HL-60 (cell line): ENCODE measurements at places on chromosomes 2 and 18.
A peak's percentile ranks its signal among the peaks of the same experiment; 100 is the strongest.

GRCh38 chr2:41878716-41879234 is 169.0 kb upstream of the PKDCC start:
- no peak for DNase-seq

DNA sequence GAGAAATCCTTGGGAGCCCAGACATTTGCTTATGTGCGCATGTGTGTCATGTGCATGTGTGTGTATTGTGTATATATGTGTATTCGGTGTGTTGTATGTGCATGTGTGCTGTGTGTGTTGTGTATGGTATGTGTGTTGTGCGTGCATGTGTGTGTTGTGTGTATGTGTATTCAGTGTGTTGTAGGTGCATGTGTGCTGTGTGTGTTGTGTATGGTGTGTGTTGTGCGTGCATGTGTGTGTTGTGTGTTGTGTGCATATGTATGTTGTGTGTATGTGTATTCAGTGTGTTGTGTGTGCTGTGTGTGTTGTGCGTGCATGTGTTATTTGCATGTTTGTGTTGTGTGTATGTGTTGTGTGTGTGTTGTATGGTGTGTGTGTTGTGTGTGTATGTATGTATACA is 136.9 kb downstream of the SH3RF3 start:
- no peak for DNase-seq

- no peak for DNase-seq
Measured at GRCh38 chr18:35122586-35123224, 81.5 kb downstream of the MAPRE2 start.

DNA sequence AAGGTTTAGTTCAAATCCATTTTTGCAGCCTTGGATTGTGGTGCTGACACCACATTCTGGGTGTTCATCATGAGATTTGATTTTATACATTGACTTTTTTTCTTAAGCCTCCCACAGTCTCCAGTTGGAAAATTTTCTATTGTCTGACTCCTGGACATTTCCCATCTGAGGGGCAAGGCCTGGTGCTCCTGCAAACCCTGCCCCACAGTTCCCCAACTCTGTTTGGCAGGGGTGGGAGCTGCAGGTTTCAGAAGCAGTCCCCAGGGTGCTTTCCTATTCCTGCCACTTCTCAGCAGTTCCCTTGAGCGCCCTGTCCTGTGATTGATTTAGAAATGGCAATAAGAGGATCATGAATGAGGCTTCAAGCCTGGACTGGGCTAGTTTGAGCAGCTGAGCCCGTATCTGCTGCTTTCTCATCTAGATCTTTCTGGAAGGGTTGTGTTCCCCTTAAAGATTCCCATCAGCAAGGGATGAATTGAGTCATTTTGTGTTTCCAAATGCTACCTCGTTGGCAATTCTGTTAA is 77.0 kb downstream of the CIB4 start:
- DNase-seq, result no peak

DNA sequence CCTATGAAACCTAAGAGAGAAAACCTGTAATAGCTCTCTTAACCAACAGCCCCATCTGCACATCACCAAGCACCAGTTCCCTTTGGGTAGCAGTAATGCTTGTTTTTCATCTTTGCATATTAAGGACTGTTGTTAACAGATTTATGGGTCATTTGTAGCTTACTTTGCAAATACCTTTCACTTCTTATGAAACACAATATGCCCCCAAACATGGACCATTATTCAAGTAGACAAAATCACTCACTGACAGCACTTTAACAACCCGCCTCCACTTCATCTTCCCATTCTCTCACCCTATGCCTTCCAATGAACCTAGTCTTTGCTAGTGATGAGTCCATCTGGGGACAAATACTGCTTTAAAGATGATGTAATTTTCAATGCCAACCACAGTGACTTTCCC is 64.4 kb downstream of the GFPT1 start:
- no peak for DNase-seq

- DNase-seq, result no peak
Measured at GRCh38 chr18:3794537-3795348, 344.8 kb downstream of the TGIF1 start.

- DNase-seq, result no peak
Measured at GRCh38 chr18:12417687-12418086, 10.0 kb downstream of the PRELID3A start.

DNA sequence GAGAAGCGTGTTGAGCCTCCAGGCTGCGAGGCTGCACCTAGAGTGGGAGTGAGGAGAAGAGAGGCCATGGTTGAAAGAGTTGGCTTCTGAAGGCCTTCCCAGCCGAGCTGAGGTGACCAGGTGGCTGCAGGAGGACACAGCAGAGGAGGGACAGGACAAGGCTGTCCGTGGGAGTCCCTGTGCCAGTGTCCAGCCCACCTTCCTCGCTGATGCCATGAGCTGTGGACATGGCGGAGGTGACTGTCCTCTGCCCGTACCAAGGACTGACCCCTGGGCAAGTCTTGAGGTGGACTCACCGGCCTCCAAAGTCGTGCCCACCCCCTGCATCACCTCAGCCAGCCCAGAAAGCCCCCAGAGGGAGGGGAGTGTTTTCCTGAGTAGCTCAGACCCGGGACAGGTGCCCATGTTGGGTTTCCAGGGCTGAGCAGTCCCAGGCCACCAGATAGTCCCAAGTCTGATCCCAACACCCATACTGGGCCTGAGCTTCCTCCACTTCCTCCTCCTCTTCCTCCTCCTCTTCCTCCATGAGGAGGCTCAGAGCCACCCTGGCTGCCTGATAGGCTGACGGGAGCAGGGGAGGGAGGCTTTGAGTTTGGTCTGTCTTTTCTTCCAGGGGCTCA is 43.0 kb upstream of the FOSL2 start:
- DNase-seq, result no peak

DNA sequence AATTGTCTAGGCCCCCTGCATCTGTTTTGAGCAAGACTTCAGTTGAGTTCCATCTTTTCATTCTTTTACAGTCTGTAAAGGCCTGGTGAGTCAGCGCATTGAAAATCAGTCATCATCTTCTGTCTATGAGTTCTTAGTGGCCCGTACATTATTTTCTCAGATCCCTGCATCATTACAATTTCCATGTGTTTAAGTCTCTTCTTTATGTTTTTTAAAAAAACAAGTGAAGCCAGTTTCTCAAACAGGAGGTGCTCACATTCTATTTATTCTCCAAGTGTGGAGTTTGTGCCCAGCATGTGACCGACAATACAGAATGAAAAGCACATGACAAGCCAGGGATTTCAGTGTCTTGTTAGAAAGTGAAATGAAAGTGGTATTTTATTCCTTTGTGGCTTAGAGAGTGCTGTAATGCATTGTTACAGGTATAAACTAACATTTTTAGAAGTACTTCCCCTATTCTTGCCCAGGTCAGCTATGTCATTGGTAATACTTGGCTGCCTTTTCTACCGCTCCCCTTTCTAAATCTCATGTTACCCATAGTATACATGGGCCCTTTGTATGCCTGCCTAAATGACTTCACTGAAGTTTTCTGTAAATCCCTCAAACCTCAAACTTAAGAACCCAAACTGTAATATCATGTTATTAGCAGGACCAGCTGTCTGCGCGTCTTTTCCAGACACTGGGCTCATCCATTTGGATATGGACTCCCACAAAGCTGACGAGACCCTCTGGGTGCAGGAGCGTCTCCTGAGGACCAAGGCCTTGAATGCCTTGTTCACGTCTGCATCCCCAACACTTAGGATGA is 67.6 kb downstream of the FEZ2 start:
- DNase-seq, result no peak

DNA sequence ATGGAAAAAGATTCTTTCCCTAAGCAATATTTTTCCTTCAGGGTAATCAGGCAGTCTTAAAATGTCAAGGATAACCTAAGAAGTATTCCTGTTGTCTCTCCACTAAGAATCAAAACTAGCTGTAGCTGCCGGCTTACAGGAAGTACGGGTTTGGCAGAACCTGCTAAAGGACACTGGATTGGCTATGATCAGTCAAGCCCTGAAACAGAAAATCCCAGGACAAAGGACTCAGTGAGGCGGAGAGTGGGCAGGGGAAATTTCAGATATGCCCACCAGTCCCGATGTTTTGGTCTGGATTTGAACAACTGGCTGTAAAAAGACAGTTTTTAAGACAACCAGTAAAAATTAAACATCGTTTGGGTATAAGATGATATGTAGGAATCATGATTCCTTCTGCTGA is 155.7 kb downstream of the HDAC4 start:
- no peak for DNase-seq

DNA sequence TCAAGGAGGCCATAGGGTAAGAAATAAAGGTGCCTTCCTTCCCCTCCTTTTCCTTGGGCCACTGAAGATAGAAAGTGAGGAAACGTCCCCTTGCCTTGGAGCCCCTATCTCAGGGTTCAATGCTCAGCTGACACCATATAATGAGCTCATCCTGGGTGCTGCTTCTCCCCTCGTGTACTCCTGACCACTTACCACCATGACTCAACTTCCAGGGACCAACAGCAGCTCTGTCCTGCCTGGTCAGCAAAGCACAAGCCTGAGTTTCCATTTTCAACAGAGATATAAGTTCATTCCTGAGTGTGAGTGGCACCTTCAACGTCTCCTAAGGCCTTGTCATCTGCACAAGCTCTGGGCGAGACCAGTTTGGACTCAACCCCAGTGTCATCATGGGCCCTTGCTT is 151.2 kb downstream of the CAPN13 start:
- no peak for DNase-seq

DNA sequence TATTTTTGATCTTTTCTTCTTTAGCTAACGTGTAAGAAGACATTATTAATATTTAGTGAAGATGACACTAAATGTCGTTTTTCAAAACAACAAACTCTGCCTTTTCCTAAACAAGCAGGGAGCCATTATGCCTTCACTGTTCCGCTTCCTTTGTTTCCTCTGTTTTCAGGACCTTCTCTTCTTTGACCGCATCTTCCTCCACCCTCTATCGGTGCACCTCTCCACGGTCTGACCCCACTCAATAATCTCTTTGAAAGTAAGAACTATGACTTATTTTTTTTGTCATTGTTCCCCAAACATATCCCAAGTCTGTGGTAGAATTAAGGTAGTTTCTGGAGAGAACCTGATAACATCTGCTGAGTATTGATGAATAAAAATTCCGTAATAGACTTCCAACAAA is 5.8 kb upstream of the SCN1A start:
- no peak for DNase-seq

DNA sequence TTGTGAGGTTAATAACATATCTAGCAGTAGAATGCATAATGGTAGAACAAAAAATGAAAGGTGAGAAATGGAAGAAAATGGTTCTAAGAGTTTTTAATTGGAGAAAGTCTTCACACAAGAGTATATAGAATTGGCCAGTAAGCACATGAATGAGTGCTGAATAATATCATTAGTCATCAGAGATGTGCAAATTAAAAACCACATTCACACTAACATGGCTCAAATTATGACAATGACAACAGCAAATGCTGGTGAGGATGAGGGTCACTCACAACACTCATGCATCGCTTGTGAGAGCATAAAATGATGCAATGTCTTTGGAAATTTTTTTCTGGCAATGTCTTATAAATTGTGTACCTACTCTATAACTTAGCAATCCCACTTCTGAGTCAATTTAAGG is 1355.4 kb upstream of the ACVR2A start:
- no peak for DNase-seq

DNA sequence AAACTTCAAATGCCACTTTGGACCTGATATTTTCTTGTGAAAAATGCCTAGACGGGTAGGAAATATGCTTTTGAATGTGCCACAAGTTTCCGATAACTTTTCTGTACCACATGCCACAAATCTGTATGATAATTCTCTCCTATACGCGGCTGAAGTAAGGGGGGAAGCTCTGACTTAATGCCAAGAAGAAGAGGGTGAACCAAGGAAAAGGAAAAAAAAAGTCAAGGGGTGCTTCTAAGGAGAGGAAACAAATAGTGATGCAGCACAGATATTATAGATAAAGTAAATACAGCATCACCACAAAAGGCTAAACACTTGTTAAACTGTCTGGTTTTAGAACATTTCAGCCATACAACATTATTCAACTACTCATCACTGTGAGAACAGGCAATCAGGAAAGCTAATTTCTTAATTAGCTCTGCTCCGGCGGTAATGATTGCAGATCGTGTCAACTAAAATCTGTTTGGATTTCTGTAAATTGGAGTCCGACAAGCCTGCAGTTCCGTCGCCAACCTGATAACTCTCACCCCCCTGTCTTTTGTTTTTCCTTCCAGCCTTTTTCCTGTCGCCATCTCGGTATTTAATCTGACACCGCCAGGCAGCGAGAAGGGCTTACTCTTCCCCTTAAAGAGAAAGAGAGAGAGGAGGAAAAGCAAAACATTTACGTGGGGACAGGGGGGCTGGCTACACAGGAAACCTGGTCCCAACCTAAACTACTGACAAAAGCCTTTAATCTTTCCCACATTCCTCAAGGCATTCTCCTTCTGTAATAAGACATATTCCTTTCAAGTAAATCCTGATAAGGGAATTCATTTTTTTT is 67.5 kb downstream of the ZEB2 start:
- DNase-seq, result no peak

GRCh38 chr18:33469699-33470098 is 29.2 kb upstream of the CCDC178 start:
- no peak for DNase-seq

DNA sequence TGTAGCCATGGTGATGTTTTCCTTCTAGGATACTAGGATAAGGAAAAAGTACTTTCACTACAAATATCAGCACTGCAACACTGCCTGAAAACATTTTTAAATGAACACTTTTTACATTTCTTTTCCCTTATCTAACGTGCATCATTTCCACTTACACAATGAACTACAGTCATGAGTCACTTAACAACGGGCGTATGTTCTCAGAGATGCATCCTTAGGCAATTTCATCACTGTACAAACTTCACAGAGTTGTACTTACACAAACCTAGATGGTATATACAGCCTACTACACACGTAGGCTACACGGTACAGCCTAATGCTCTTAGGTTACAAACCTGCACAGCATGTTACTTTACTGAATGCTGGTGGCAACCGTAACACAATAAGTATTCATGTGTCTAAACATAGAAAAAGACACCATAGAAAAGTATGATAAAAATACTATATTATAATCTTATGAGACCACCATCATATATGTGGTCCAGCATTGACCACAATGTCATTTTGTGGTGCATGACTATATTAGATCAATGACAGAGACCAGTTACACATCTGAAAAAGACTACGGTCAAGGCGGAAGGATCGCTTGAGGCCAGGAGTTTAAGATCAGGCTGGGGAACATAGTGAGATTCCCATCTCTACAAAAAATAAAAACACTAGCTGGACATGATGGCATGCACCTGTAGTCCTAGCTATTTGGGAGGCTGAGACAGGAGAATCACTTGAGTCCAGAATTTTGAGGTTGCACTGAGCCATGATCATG is 39.8 kb downstream of the WDR33 start:
- DNase-seq, result peak; percentile 24

- DNase-seq, result no peak
Measured at GRCh38 chr2:98558852-98559530, 49.3 kb downstream of the COA5 start.
